ENCODE measurements at places on chromosomes 6 and 20.

DNA sequence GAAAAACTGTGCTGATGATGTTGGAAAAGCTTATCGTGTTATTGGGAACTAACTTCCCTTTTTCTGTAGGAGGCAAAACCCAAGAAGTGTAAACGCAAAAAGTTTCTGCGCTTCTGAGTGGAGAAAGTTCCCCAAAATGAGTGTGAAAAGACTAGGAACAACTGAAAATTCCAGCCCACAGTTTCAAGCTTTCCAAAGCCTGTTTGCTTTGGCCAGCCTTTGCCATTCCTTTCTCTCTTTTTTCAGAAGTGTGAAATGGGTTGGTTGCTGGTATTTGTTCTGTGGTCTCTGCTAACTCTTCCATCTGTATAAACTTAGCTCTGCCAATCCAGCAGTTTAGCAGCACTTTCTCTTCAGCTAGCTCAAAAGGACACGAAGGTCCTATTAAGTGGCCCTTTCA lies 491.3 kb downstream of the MAFB start:
- H3K27me3 ChIP-seq: peaks cover 11% of the 10 kb centered on the region
- H3K36me3 ChIP-seq: no peaks in the 10 kb centered on the region
- DNase-seq: no peak
- H3K27ac ChIP-seq: no peak overlapping the region

- peaks cover 5% of the 10 kb centered on the region for H3K36me3 ChIP-seq
- peaks cover 13% of the 10 kb centered on the region for H3K27me3 ChIP-seq
- H3K4me1 ChIP-seq: no peaks in the 10 kb centered on the region
- no peak overlapping the region for H3K27ac ChIP-seq
- DNase-seq: no peak
These were observed 1.1 kb upstream of the PTK7 start for GRCh38 chr6:43074847-43075669.

GRCh38 chr6:111842271-111842822 lies 30.9 kb downstream of the FYN start:
- H3K27me3 ChIP-seq: no peaks in the 10 kb centered on the region
- no peak overlapping the region for H3K4me3 ChIP-seq
- DNase-seq: no peak

- H3K27ac ChIP-seq: peak overlapping the region; percentile 4
- no peaks in the 10 kb centered on the region for H3K36me3 ChIP-seq
- no peak overlapping the region for H3K4me3 ChIP-seq
- DNase-seq: no peak
- H3K27me3 ChIP-seq: no peaks in the 10 kb centered on the region
- no peaks in the 10 kb centered on the region for H3K4me1 ChIP-seq
These were observed 22.8 kb downstream of the ECT2L start for GRCh38 chr6:138818496-138819194.

- no peak overlapping the region for H3K27ac ChIP-seq
- peaks cover 13% of the 10 kb centered on the region for H3K27me3 ChIP-seq
- H3K4me3 ChIP-seq: no peak overlapping the region
These were observed 12.8 kb upstream of the DSTN start for GRCh38 chr20:17556837-17557674.

- H3K4me3 ChIP-seq: no peak overlapping the region
- no peak for DNase-seq
- no peak overlapping the region for H3K27ac ChIP-seq
- peaks cover 45% of the 10 kb centered on the region for H3K27me3 ChIP-seq
- peaks cover 18% of the 10 kb centered on the region for H3K4me1 ChIP-seq
These were observed 92.4 kb downstream of the NCR2 start for GRCh38 chr6:41427642-41428335.

GRCh38 chr6:26031151-26031594 lies 56.1 kb upstream of the HFE start:
- H3K27ac ChIP-seq: peak overlapping the region; percentile 85
- H3K36me3 ChIP-seq: peaks cover 42% of the 10 kb centered on the region
- peak overlapping the region; percentile 84 for H3K4me3 ChIP-seq
- no peaks in the 10 kb centered on the region for H3K27me3 ChIP-seq

DNA sequence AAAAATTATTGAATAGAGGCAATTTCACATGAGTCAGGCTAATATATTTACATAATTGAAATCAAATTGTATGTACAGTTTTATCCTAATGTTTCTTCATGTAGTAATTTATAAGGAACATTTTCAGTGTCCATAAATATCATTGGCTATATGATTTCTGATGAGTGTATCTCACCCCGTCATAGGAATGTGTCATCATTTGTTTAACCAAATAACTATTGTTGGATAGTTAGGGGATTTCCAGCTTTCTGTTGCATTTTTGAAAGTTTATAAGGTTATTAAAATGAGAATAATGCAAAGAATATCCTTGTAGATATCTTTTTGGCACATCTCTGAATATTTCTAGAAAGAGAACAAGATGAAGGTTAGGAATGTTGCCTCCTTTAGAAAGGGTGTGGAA lies 39.0 kb downstream of the SYTL3 start:
- no peak overlapping the region for H3K4me3 ChIP-seq
- no peak for DNase-seq

DNA sequence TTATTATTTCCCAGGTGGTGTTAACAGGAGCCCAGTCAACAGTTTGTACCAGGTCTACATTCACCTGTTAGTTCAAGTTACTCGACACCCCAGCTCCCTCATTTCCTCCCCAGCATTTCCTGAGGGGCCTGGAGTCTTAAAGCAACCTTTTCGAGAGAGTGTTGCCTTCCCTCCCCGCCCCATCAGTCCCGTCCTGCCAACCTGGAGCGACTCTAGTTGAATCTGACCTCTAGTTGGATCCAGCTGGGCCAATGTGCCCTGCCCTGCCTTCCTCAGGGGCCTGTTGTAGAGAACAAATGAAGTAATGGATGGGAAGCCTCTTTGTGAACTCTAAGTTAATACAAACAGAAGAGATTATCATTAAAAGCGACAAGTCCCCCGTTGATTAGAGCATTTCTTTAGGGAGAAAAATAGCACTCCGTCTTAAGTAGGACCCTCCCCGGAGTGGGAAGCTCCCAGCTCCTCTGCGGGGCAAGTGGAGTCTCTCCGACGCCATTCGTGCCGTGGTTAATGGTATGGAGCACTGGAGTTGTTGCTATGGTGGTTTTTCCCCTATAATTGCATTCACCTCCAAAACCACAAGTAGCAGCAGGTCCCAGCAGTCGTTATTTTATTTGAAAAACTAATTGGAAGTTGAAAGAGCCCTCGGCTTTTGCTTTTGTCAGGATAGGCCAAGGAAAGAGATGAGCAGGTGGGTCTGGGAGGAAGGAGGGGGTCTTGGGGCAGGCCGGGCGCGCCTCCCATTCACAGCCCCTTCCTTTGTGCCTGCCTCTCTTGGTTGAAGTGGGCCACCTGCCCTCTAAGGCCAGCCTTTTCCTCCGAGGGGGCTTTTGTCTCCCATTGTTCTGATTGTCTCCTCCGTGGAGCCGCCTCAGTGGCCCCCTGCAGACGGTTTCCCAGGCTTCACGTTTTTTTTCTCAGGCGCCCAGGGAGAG lies 16.1 kb downstream of the GHRH start:
- DNase-seq: no peak
- no peak overlapping the region for H3K27ac ChIP-seq
- no peak overlapping the region for H3K4me3 ChIP-seq

GRCh38 chr20:60063048-60063451 lies 104.8 kb downstream of the CDH26 start:
- peaks cover 1% of the 10 kb centered on the region for H3K36me3 ChIP-seq
- H3K4me1 ChIP-seq: peaks cover 28% of the 10 kb centered on the region
- no peaks in the 10 kb centered on the region for H3K27me3 ChIP-seq
- DNase-seq: no peak

DNA sequence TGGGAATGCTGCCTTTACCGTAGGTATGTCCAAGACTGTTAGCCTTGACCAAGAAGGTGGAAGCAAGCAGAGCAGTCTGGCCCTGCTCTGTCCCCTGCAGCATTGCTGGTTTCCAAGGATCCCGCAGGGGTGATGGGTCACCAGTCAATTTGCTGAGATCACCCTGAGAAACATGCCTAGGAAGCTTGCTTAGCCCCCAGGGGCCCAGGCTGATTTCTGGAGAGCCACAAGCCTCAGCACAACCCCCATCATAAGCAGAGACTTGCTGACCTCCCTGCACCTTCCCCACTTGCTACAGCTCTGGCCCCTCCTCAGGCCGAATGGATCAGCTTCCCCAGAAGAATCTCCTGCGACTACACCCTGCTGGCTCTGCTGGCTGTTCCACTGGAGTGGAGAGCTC lies 21.5 kb downstream of the ARHGAP40 start:
- no peak for DNase-seq
- H3K27ac ChIP-seq: no peak overlapping the region
- H3K27me3 ChIP-seq: peaks cover 23% of the 10 kb centered on the region
- no peaks in the 10 kb centered on the region for H3K36me3 ChIP-seq

GRCh38 chr20:63431944-63432343 lies 40.5 kb downstream of the KCNQ2 start:
- no peak for DNase-seq
- H3K4me1 ChIP-seq: peaks cover 13% of the 10 kb centered on the region
- H3K4me3 ChIP-seq: no peak overlapping the region
- H3K27ac ChIP-seq: no peak overlapping the region

DNA sequence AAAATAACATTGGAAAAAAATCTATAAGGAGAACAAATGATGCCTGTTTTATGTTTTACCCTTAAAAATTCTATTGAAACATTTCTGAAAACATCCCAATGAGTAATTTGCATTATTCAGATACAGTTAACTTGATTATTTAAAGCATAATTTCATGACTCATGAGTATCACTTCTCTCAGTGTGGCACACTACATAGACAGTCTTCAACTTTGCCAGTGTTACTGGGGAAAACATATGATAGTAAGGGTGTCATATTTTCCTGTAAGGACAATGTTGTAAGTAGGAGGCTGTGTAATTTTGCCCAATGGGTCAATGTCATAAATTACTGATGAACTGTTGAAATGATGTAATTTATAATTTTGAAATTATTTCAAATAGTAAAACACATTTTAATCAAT lies 125.5 kb downstream of the PHACTR1 start:
- H3K4me1 ChIP-seq: no peaks in the 10 kb centered on the region
- H3K27ac ChIP-seq: no peak overlapping the region
- no peaks in the 10 kb centered on the region for H3K36me3 ChIP-seq
- H3K4me3 ChIP-seq: no peak overlapping the region

GRCh38 chr6:43749461-43749860 lies 20.6 kb upstream of the VEGFA start:
- H3K4me1 ChIP-seq: no peaks in the 10 kb centered on the region
- H3K4me3 ChIP-seq: no peak overlapping the region
- no peak overlapping the region for H3K27ac ChIP-seq
- no peak for DNase-seq

GRCh38 chr6:55033016-55033546 lies 141.2 kb upstream of the HCRTR2 start:
- no peak overlapping the region for H3K27ac ChIP-seq
- no peaks in the 10 kb centered on the region for H3K36me3 ChIP-seq
- DNase-seq: no peak
- H3K27me3 ChIP-seq: no peaks in the 10 kb centered on the region
- H3K4me1 ChIP-seq: no peaks in the 10 kb centered on the region

GRCh38 chr6:7742223-7742785 lies 16.4 kb downstream of the BMP6 start:
- H3K4me3 ChIP-seq: no peak overlapping the region
- H3K27me3 ChIP-seq: peaks cover 80% of the 10 kb centered on the region
- no peaks in the 10 kb centered on the region for H3K4me1 ChIP-seq

GRCh38 chr6:124599656-124600055 lies 362.6 kb upstream of the RNF217 start:
- H3K4me3 ChIP-seq: no peak overlapping the region
- no peaks in the 10 kb centered on the region for H3K4me1 ChIP-seq
- DNase-seq: no peak
- no peak overlapping the region for H3K27ac ChIP-seq
- H3K27me3 ChIP-seq: no peaks in the 10 kb centered on the region

GRCh38 chr20:13284830-13285229 lies 63.8 kb downstream of the ISM1 start:
- H3K36me3 ChIP-seq: no peaks in the 10 kb centered on the region
- no peaks in the 10 kb centered on the region for H3K27me3 ChIP-seq
- DNase-seq: no peak
- H3K4me3 ChIP-seq: no peak overlapping the region

GRCh38 chr6:135522965-135523692 lies 25.6 kb upstream of the AHI1 start:
- no peaks in the 10 kb centered on the region for H3K36me3 ChIP-seq
- DNase-seq: no peak
- no peaks in the 10 kb centered on the region for H3K4me1 ChIP-seq

GRCh38 chr6:39992861-39993622 lies 58.8 kb upstream of the MOCS1 start:
- H3K36me3 ChIP-seq: no peaks in the 10 kb centered on the region
- no peak for DNase-seq
- H3K27me3 ChIP-seq: peaks cover 19% of the 10 kb centered on the region
- no peak overlapping the region for H3K27ac ChIP-seq

DNA sequence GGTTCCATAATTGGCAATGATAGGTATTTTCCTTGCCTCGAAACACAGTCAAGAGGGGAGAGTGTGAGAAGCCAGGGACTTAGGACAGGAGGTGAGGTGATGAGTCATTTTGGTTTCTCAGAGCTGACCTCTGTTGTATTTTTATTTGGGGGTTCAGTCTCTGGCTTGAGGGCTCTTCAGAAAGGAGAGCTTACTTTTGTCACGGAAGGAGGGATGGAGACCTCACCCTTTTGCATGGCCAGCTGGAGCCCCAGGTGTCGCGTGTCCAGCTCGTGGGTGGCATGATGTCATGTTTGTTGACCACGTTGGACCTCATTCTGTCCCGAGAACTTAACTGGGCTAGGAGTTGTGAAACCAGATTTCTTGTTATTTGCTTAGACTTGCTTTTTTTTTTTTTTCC lies 293.9 kb downstream of the QKI start:
- H3K27ac ChIP-seq: no peak overlapping the region
- no peak for DNase-seq
- H3K4me1 ChIP-seq: peaks cover 23% of the 10 kb centered on the region

DNA sequence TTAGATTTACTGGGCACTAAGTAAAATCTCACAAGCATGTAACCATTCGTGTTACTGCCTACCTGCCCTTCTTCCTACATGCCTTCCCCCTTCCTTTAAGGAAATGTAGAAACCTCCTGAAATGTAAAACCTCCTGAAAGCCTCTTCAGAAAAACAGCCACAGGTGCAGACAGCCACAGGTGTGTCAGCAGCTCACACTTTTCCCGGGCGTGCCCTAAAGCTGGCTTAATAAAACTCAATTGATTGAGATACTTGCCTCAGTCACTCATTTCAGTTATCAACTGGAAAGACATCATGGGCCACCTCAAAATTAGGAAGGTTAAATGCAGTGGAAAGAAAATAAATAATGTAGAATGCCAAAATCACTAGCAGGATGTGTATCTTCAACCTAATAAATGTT lies 23.1 kb upstream of the PBOV1 start:
- H3K27ac ChIP-seq: no peak overlapping the region
- H3K4me1 ChIP-seq: no peaks in the 10 kb centered on the region
- no peaks in the 10 kb centered on the region for H3K36me3 ChIP-seq
- H3K27me3 ChIP-seq: peaks cover 38% of the 10 kb centered on the region

DNA sequence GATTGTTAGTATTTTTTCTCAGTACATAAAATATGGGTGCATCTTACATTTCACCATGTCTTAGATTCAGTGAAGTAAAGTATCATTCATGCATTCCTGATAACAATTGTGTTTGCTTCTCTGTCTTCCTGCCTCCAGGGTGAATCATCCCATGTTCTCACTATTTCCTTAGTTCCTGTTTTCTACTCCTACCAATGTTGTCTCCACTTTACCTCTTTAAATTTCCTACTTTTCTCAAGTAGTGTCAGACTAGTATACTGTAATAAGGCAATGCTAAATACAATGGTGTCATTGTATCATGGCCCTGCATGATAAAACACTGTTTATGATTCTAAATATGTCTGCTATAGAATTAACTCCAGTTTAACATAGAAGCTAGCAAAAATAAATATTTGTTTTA lies 37.4 kb upstream of the GABRR1 start:
- H3K36me3 ChIP-seq: peaks cover 1% of the 10 kb centered on the region
- no peak overlapping the region for H3K27ac ChIP-seq
- no peak overlapping the region for H3K4me3 ChIP-seq
- DNase-seq: no peak
- peaks cover 5% of the 10 kb centered on the region for H3K27me3 ChIP-seq

Measured in central memory CD8-positive, alpha-beta T cell (primary cell).